ENCODE measurements at places on chromosomes 2 and 18.
A peak's percentile ranks its signal among the peaks of the same experiment; 100 is the strongest.

- no peak for DNase-seq
These were observed 21.7 kb downstream of the SLC39A6 start for GRCh38 chr18:36107477-36107876.

DNA sequence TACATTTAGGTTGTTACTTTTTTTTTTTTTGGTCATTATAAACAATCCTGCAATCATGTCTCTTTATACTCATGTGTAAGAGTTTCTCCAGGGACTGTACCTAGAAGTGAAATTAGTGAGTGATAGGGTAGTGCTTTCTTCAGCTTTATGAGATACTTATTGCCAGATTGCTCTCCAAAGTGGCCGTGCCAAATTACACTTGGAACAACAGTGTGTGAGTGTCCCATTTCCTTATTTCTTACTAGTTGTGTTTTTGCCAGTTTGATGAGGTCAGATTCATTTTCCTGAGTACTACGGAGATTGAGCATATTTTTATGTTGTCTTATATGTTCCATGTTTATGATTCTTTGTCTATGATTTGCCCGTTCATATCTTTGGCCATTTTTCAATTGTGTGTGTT lies 39.2 kb downstream of the GALNT1 start:
- no peak for DNase-seq

- no peak for DNase-seq
These were observed 57.0 kb upstream of the CYRIA start for GRCh38 chr2:16722677-16723076.

DNA sequence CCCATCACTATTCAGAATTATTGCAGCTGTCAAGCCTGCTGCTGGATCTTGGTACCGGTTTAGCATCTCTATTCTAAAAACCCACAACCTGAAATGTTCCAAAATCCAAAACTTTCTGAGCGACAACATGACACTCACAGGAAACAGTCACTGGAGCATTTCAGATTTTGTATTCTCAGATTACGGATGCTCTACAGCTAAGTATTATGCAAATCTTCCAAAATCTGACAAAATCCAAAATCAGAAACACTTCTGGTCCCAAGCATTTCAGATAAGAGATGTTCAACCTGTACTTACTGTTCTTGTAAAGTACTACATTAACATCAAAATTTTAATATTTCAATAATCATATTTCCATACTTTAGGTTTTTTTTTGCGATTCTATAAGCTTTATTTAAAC lies 12.4 kb downstream of the PDIA6 start:
- DNase-seq, result no peak

GRCh38 chr2:178177066-178177679 lies 17.1 kb upstream of the OSBPL6 start:
- DNase-seq, result no peak

DNA sequence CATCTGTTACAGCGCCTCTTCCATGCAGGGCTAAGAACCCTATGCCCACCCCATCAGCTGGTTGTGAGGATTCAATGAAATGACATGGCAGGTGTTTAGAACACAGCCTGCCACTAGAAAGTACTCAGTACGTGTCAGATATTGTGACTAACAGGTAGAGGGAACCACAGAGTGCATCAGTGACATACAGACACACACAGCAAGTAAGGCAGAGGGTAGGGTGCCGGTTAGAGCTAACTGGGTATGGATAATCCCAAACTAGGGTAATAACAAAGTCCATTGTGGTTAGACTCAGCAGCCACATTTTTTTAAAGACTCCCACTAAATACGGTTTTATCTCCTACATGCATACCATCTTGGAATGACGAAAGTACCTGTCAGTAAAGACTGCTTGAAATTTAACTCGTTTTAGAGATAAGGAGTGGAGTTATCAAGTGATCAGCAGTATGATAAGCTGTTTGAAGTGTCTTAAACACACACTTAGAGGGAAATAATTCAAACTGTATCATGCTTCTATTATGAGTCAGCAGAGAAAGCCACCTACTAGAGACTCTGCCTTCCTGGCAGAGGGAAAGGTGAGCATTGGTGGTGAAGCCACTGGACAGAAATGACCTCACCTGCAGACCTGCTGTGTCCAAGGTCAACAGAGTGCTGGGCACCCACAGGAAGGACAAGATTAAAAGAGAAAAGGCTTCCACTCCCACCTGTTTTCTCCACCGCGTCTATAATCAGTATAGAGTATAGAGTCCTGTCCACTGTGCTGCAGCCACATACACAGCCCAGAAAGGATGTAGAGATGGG lies 20.6 kb downstream of the MPPE1 start:
- no peak for DNase-seq

DNA sequence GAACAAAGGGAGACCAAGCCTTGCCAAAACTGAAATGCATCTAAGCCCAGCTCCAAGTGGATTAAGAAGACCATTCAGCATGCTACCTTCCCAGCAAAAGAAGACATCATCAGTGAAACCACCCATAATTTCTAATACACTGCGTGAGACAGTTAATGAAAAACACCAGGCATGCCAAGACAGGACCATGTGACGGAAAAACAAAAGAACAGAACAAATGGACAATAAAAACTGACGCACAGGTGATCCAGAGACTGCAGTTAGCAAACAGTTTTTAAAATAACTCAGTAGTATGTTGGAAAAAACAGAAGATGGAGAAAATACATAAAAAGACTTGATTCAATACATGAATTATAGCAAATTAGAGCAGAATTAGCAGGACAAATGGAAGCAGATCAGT lies 15.3 kb downstream of the FAM168B start:
- no peak for DNase-seq

- no peak for DNase-seq
These were observed 60.0 kb downstream of the CAPN13 start for GRCh38 chr2:30747206-30747605.

DNA sequence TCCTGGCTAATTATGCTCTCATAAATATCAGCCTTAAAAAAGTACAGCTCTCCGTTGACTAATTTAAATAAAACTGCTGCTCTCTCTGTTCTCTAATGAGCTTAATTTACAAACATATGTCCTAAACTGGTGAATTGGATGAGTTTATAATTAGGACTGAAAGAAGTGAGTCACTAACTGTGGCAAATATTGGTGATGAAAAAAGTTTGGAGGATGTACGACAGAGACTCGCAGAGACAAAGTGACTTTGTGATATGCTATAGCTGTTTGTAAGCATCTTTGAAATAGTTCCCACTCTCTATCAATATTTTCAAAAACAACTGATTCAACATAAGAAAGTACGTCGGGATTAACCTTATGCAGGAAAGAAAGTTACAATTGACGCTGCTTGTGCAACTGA lies 138.9 kb upstream of the TMEFF2 start:
- no peak for DNase-seq

DNA sequence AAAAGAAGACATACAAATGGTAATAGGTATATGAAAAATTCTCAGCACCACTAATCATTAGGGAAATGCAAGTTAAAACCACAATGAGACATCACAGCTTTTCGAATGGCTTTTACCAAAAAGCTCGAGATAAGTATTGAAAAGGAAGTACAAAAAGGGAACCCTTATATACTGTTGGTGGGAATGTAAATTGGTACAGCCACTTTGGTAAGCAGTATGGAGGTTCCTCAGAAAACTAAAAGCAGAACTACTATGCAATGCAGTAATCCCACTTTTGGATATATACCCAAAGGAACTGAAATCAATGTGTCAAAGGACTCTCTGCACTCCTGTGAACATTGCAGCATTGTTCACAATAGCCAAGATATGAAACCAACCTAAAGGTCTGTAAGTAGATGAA lies 107.5 kb upstream of the SPATS2L start:
- no peak for DNase-seq

GRCh38 chr2:127576433-127577207 lies 41.1 kb downstream of the MYO7B start:
- no peak for DNase-seq

- DNase-seq, result peak; percentile 23
These were observed 128.8 kb upstream of the MSH6 start for GRCh38 chr2:47653902-47654789.

- DNase-seq, result peak; percentile 47
These were observed 24.4 kb downstream of the ZNF892 start for GRCh38 chr2:95231723-95232122.

- DNase-seq, result no peak
These were observed 47.7 kb downstream of the MAP3K19 start for GRCh38 chr2:134999521-134999920.

- peak; percentile 9 for DNase-seq
These were observed 4.7 kb downstream of the EEF1B2 start for GRCh38 chr2:206164261-206164862.

DNA sequence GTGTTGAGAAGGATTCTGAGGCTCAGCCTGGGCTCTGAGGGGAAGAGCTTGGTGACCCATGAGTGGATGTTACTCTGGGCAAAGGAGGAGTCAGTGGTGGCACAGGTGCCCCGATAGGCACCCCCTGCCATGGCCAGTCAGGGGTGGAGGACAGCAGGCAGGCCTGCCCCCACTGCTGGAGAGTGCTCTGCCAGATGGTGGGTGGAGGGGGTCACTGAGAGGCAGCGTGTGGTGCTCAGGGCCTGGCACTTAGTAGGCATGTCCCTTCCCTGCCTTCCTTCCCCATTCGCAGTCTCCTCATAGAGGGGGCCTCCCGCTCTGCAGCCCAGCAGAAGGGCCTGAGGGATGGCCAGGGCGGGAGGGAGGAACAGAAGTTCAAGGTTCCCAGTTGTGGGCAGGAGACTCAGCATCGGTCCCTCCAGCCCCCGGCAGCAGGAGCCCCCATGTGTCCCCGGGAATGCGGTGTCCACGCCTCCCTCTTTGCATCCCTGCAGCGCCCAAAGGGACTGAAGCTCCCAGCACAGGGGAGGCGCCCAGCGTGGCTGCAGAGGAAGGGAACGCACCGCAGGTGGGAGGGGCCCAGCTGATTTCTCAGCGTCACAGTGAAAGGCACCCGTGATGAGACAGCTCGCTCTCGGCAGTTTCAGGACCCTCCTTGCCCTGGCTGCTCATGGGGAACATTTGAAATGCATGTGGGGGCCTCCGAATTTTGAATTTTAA lies 5.7 kb upstream of the SNED1 start:
- DNase-seq, result no peak

DNA sequence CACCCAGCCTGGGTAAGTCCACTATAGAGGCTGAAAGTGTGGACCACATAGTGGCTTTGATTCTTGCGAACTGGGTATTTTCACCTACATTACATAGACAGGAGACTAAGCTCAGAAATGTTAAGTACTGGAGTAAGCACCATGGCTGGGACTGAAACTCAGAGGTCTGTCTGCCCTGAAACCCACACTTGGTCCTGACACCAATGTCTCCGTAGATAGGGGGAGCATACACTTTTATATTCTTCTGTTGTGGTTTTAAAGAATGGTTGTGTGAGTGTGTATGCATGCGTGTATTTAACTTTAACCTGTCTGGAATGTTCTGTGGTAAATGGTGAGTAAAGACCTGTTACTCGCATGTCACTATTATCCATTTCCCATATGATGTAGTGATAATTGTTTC lies 10.3 kb upstream of the NPPC start:
- no peak for DNase-seq

DNA sequence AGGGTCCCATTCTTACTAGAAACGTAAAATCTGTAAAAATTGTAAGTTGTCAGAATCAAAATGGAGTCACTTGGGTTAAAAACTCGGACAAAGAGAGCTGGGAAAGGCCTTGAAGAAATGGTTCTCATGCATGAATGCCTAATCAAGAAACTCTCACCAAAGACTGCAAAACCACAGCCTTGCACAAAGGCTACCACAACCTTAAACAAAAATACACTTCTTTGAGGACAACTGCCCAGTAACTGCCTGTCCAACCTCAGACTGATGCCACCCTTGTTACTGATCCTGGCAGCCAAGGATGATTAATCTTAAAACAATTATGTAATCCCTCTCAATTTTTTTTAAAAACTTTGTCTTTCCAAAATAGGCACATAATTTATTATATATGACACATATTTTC lies 299.3 kb downstream of the CCDC85A start:
- DNase-seq, result no peak

GRCh38 chr2:171595896-171596295 lies 73.6 kb downstream of the CYBRD1 start:
- no peak for DNase-seq
